ENCODE measurements at places on chromosomes 16 and 17.

DNA sequence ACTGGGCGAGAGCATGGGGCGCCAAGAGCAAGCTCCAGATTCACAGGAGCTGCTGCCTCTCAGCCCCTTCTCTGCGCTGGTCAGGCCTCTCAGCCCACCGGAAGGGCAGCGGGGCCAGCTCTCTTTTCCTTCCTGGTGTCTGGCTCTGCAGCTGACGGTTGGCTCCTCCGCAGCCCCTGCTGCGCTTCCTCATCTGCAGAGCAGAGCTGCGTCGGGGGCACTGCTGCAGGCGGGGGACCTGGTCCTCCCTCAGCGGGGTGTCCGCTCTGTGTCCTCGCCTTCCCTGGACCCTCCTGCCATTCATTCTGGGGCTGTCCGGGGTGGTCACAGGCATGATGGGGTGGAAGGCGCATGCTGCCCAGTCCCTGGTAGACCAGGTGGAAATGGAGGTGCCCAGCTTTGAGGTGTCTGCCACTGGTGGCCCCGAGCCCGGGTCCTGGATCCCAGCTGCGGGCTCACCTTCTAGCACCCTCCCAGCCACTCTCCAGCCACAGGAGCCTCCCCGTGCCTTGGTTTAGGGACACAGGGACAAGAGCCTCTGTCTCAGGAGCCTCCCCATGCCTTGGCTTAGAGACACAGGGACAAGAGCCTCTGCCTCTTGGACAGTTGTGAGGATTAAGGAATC lies 84.8 kb downstream of the IRF8 start:
- DNase-seq, result no peak

GRCh38 chr17:44840936-44841335 lies 6.7 kb upstream of the HIGD1B start:
- peak; percentile 26 for DNase-seq

GRCh38 chr17:40443988-40444899 lies 994 bp downstream of the IGFBP4 start:
- DNase-seq, result no peak

GRCh38 chr16:9050102-9050830 lies 41.2 kb upstream of the HAPSTR1 start:
- peak; percentile 40 for DNase-seq

- no peak for DNase-seq
These were observed 37.5 kb downstream of the AKAP10 start for GRCh38 chr17:19939993-19940721.

Data from NCI-H82 (cell line).